ENCODE measurements at places on chromosomes 12 and 14.
A peak's percentile ranks its signal among the peaks of the same experiment; 100 is the strongest.

DNA sequence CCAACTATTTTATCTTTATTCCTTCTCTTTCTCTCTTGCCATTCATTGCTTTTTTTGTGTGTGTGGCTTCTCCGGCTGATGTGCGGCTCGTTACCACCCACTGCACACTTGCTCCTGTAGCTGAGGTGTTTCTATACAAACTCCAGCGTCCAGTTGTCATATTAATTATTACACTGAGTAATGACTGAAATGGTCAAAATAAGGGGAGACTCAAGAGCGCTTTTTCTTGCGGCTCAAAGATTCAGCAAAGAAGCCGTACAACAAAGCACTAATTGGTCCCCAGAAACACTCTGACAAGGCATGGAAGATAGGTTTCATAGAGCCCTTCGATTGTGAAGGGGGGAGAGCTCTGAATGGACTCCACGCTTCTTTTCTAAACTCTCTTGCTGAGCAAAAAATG lies 5.6 kb upstream of the ASCL1 start:
- DNase-seq, result no peak

- no peak for DNase-seq
Measured at GRCh38 chr14:35429951-35430350, 25.4 kb upstream of the NFKBIA start.

DNA sequence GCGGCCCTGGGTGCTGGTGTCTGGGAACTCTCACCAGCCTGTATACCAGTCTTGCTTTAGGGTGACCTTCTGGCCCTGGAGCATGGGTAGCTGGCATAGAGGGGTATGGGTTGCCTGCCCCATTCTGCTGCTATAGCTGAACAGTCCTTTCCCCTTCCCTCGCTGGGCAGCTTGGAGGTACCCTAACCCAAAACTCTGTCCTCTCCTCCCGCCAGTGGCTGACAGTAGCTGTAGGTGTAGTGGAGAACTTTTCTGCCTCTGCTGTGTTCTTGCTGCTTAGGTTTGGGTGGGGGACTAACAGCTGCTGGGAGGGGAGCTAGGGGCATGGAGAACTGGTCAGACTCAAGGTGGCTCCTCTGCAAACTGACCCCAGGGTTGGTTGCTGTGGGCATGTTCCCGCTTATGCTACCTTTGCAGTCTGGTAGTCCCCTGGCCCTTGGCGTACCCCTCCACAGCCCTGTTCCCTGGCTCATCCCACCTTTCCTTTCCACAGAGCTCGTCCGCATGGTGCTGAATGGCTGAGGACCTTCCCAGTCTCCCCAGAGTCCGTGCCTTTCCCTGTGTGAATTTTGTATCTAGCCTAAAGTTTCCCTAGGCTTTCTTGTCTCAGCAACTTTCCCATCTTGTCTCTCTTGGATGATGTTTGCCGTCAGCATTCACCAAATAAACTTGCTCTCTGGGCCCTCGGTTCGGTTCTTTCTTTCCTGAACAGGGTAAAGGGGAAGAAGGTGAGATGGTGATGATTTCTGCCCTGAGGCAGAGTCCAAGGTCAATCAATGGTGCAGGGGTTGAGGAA lies 2.9 kb downstream of the MYL6 start:
- DNase-seq, result no peak

DNA sequence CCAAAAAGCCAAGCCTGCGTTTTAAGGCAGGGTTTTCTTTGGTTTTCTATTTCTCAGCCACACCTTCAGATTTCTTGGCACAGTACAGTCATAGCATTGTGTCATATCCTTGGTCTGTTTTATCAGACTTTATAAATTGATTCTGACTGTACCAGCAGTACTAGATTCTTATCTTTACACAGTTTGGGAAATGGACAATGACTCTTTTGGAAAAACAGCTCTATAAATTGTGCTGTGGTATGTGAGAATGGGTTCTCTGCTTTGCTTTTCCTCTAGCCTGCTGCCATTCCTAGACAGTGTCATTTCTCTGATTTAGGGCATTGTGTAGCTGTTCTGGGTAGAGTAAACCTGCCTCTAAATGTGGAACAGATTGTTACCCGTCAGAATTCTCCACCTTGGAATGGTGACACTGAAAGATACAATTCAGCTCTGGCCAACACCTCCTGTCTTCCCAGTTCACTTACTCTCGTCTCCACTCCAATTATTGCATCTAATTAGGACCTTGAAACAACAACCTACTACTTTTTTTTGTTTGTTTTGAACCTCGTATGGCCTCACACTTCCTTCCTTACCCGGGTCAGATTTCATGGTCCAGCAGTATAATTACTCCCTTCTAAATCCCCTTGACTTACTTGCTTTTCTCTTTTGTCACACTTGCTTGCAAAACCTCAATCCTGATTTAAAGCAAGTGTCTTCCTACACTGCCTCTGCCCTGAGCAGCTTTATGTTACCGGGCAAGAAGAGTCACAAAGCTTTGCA lies 226.3 kb downstream of the ERC1 start:
- DNase-seq, result no peak

GRCh38 chr14:24513009-24513408 lies 4.9 kb upstream of the CMA1 start:
- DNase-seq, result no peak

GRCh38 chr14:42000450-42000849 lies 393.8 kb downstream of the LRFN5 start:
- DNase-seq, result no peak

GRCh38 chr12:56153678-56154065 lies 1.3 kb downstream of the MYL6B start:
- no peak for DNase-seq

GRCh38 chr12:116411977-116412376 lies 134.5 kb upstream of the MED13L start:
- no peak for DNase-seq

- DNase-seq, result peak; percentile 26
Measured at GRCh38 chr14:58638231-58639197, 752 bp downstream of the DACT1 start.

- DNase-seq, result no peak
Measured at GRCh38 chr12:129607756-129608155, 296.1 kb downstream of the TMEM132D start.

- DNase-seq, result no peak
Measured at GRCh38 chr12:11863478-11863906, 207.2 kb upstream of the BCL2L14 start.

DNA sequence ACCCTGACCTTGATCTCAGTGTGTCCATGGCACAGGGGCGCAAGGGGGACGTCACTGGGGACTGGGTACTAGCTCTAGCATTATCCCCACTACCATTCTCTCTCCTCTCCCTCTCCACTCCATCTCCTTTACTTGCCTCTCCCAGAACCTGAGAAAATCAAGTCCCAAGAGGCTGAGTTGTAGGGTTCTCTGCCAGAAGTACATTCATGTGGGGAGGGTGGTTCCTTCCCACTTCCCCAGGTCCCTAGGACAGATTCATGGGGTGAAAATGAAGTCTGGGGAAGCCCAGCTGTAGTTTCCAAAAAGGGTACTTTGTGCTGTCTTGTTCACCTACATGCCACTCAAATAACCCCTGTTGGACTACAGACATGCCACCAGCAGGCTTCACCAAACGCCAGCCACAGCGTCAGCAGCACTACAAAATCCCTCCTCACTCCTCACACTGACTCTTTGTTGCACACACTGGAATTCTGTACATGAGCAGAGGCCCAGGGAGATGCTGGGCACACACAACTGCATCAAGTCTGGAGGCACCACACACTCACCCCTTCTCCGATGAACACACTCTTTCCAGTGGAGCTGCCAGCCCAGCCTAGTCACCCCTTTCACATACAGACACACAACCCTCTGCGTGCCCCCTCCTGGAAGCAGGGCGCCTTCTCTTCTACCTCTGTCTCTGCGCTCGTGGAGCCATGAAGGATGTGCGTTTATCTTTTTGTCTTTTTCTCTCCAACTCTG lies 6.9 kb downstream of the RARG start:
- no peak for DNase-seq

DNA sequence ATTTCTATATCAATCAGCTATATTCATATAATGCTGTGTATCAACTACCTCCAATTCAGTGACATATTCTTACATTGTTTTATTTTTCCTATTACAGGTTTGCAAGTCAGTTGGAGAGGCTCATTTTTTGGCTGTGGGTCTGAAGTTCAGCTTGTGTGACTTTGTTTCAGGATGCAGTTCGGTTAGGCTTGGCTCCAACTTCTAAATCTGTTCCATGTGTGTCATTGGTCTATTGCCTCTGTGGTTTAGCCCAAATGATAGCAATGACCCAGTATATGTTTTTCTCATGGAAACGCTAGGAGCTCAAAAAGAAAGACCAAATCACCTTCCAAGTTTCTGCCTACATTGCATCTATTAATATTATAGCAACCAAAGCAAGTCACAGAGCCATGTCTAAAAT lies 848.6 kb upstream of the LRFN5 start:
- DNase-seq, result no peak

GRCh38 chr12:1620092-1620491 lies 8.9 kb upstream of the WNT5B start:
- DNase-seq, result no peak

GRCh38 chr12:89657066-89657465 lies 51.6 kb downstream of the ATP2B1 start:
- DNase-seq, result no peak

DNA sequence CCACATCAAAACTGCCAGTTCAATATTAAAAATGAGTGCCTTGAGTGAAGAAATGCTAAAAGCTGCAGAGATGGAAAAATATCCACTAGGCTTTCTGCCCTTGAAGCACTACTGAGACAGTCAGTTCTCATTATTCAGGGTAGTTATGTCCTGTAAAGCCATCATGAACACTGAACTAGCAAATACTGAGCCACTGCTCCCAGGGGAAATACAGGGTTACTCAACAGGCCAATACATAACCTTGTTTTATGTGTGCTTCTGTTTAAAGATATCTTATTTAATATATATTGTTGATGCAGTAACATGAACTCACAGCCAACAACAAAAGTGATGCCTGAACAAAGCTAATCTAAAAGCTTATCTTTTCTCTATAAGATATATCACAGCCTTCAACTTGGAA lies 3.3 kb downstream of the RAD52 start:
- no peak for DNase-seq

DNA sequence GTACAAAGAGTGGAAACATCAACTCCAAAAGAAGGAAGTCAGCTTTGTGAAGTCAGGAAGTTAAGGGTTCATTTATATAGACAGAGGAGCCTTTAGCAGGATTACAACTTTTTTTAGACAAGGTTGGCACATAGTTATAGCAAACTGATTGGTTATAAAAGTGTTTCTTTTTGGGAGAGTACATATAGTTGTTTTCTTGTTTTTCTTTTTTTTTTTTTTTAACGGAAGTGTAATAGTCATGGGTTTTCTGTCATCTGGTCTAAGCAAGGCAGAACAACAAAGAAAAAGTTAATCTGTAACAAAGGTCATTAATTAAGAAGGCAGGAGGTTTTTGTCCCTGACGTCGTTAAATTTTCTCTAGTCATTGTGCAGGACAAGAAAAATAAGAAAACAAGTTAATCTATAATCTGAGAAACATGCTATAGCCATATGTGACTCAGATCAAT lies 13.0 kb upstream of the MFAP5 start:
- no peak for DNase-seq

DNA sequence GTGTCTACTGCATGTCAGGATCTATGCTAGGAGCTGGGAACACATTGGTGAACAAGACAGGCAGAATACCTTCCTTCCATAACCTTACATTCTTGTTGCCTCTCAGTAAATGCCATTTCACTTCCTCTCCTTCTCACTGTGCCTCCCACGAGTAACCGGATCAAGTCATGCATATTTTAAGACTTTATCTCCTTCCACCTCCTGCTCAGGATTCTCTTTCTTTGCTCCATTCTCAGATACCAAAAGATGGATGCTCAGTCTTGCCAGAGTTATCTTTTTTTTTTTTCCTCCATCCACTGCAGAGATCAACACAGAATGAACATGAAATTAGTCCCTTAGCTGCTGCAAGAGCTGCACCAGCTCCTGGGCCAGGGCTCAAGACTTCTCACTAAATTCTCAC lies 20.0 kb upstream of the APPL2 start:
- no peak for DNase-seq

DNA sequence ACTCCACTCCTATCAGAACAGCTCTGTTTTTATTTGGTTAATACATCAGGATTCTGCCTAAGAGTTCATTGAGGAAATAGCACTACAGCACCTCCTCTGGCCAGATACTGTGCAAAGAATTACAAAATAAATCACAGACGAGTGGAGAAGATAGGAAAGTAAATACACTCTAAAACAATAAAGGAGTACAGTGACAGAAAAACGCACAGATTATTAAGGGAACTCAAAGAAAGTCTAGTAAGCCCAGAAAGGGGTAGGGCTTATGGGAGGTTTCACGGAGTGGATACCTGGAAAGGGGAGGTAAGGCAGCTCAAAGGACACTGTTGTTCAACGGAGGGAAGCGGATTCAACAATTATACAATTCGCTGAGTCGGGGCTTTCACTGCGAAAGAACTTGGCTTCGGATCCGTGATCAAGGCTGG lies 5.5 kb downstream of the OR10AD1 start:
- no peak for DNase-seq

- DNase-seq, result no peak
Measured at GRCh38 chr14:24909523-24910302, 140.2 kb downstream of the STXBP6 start.

GRCh38 chr14:22003461-22003860 lies 329.8 kb upstream of the OR4E1 start:
- DNase-seq, result no peak

DNA sequence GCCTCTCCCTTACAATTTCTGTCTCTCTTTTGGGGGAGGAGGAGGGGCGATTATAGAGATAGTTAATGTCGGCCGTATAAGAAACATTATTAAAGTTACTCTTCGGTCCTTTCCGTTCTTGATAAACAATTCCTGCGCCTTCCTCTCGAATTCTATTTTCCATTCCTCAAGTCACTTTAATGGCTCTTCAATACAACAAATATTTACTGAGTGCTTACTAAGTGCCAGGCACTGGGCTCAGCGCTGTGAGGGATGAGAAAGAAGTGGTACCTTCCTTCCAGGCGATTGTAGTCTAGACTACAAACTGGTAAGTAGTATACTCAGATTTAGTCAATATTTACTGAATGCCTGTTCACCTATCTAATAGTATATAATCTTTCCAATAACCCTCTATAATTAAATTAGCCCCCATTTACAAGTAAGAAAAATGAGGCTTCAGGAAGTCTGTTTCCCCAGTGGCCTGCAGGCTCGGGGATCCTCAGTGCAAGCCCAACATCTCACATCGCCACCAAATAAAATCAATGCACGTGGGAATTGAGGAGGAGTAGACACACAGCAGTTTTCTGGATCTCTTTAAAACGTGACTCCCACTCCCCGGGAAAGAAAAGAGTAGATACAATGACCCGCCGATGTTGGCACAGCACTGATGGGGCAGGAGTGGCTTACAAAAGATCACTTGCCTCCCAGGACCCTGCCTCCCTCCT lies 589 bp upstream of the ZNF219 start:
- no peak for DNase-seq
